ENCODE measurements at places on chromosomes 2 and 18.

- DNase-seq, result no peak
Measured at GRCh38 chr2:25585189-25585588, 88.2 kb downstream of the DTNB start.

DNA sequence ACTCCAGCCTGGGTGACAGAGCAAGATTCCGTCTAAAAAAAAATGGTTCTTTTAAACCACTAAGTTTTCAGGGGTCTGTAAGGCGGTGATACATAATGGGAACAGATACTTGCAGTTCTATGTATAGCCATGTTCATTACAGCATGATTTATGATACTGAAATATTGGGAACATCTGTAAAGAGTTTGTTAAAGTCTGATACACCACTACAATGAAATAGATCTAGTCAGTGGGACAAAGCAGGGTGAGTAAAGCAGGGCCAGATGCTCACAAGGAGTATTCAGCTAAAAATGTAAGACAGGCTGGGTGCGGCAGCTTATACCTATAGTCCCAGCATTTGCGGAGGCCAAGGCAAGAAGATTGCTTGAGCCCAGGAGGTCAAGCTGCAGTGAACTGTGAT lies 6.2 kb upstream of the ING5 start:
- DNase-seq, result no peak

DNA sequence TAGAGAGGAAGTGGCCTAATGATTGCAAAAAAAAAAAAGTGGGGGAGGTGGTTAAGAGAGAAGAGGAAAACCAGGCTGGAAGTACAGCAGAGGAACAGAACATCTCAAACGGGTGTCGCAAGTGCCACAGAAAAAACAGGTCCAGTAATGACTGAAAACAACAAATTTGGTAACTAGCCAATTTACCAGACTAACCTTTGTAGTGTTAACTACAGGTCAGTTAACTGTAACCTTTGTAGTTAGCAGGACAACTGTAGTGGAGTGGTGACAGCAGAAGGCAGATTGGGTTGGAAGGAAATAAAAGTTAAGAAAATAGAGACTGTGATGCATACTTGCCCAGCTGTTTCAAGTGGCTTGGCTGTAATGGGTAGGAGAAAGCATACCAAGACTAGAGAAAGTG lies 91.4 kb upstream of the CHST9 start:
- no peak for DNase-seq

- no peak for DNase-seq
Measured at GRCh38 chr2:147916723-147917122, 71.9 kb downstream of the ACVR2A start.

DNA sequence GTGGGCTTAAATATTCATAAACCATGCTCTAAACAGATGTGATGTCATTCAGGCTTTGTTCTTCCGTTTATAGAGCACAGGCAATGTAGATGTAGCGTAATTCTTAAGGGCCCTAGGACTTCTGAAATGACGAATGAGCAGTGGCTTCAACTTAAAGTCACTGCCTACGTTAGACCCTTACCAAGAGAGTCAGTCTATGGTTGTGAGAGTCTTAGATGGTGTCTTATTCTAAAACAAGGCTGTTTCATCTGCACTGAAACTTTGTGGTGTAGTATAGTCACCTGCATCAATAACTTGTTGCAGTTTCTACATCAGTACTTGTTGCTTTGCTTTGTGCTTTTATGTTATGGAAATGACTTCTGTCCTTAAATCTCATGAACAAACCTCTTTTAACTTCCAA lies 56.0 kb downstream of the PIK3C3 start:
- DNase-seq, result no peak

- DNase-seq, result no peak
Measured at GRCh38 chr2:21449881-21450280, 326.1 kb downstream of the TDRD15 start.

DNA sequence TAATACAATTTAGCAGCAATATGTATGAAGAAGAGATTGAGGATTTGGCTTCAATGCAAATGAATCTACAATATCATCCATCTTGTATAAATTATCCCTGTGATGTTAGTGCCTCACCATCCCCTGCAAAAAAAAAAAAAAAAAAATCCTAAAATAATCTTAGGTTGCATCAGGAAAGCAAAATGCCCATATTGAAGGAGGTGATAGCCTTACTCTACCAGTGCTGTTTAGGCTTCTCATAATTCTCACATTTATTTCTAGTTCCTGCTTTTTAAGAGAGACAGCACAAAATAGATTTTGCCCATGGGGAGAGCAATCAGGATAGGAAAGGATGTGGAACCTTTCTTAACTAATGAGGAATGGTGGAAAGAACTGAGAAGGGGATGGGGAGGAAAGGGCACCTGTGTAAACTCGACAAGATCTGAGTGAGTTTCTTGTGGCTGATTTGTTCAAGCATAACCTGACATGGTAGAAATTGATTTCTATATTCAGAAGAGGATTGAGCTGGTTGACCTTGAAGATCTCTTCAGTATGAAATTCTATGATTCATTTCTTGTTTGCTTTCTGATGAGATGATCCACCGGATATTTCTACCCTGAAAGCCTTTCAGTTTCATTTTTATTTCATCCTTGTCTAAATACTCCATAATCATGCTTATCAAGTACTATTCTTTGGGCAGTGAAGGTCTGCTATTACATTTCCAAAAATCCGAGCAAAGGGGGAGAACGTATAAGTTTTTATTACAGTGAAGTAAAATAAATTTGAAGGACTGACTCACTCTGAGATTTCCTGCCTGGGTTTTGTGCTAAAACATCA lies 391.2 kb downstream of the PTPRM start:
- no peak for DNase-seq

DNA sequence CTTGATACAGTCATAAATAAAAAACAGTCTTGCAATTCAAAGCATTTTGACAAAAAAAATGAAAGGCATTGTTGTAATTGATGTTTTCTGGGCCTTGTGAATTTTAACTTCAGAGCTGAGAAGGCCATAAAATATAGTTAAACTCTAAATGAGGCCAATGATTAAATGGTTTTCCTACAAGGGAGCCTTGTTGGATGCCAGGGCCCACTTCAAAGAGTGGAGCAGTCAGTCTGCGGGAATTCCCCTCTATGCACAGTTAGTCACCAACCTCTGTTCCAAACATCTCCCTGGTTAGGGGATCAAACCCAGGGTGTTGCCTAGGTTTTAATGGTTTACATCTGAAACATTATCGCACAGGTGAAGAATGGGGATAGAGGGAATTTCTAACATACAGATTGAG lies 143.4 kb downstream of the NCKAP5 start:
- DNase-seq, result no peak

GRCh38 chr18:43680096-43680495 lies 402.8 kb upstream of the SYT4 start:
- DNase-seq, result peak; percentile 63

GRCh38 chr2:101396316-101396717 lies 9.0 kb upstream of the CREG2 start:
- peak; percentile 43 for DNase-seq

DNA sequence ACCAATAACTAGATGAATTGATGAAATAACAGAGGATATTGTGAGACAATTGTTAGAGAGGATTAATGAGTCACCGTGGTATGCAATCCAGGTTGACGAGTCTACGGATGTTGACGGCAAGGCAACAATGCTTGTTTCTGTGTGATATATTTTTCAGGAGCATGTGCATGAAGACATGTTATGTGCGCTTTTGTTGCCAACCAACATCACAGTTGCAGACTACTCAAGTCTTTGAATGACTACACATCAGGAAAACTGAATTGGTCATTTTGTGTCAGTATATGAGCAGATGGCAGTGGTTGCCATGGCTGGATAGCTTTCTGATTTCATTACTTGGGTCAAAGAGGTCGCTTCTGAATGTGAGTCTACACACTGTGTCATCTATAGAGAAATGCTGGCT lies 96.8 kb upstream of the CRACDL start:
- no peak for DNase-seq

- no peak for DNase-seq
Measured at GRCh38 chr18:22230471-22230945, 61.1 kb downstream of the GATA6 start.

DNA sequence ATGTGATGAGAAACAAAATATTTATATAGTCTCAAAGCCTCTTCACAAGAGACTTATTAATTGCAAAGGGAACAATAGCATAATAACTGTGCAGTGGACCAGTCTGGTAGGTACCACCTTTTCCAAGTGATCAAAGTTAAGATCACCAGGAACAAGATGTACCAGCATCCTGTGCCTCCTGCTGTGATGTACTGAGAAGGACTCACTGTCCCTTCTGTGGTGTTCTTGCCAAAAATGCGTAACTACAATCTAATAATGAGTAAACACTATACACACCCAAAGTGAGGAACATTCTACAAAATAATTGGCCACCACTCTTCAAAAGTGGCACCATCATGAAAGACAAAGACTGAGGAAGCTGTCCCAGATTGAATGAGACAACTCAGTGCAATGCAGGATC lies 14.5 kb downstream of the GNLY start:
- DNase-seq, result no peak

DNA sequence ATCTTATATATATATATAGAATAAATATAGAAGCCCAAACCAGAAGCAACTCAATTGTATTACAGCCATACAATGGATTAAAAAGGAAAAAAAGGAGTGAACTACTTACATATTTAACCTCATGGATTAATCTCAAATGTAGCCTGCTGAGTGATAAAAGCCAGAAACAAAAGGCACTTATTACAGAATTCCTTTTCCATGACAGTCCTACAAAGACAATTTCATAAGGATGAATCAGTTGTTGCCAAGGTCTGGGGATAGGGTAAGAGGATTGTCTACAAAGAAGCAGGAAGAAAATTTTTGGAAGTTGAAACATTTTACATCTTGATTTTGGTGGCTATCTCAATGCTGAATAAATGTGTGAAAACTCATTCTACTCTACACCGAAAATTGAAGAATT lies 103.9 kb upstream of the DCC start:
- no peak for DNase-seq

- DNase-seq, result no peak
Measured at GRCh38 chr2:68837861-68838341, 33.3 kb downstream of the BMP10 start.

DNA sequence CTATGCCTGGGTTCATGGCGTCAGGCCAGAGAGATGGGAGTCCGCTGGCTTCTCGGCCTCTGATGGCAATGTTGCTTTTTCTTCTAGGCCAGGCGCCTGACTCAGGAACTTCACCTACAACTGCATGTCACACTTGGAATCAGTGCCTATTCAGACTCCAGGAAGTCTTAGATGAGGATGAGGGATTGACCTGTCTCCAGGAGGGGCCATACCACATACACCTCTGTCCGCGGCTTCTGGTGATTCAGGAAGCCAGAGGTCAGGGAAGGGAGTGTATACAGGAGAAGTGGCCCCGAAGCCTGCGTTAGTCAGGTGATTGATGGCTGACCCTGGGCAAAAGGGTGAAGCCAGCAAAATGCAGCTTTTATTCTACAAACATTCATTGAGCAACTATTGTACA lies 109.1 kb upstream of the RMDN2 start:
- DNase-seq, result no peak

DNA sequence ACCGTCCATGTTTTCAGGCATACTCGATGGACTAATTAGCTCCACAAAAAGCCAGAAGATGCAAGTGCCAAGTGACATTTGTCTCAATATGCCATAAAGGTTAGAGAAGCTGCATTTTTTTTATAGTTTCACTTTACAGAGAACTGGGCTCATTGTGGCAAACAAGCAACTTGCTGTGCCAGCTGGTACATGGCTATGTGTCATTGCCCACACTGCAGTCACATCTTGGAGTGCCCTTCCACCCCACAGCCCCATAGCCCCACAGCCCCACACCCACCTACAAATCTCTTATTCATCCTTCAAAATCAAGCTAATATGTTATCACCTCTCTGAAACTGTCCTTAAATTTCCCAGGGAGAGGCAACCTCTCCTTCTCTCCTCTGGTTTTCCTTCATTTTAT lies 451.9 kb downstream of the ARHGAP15 start:
- DNase-seq, result no peak

DNA sequence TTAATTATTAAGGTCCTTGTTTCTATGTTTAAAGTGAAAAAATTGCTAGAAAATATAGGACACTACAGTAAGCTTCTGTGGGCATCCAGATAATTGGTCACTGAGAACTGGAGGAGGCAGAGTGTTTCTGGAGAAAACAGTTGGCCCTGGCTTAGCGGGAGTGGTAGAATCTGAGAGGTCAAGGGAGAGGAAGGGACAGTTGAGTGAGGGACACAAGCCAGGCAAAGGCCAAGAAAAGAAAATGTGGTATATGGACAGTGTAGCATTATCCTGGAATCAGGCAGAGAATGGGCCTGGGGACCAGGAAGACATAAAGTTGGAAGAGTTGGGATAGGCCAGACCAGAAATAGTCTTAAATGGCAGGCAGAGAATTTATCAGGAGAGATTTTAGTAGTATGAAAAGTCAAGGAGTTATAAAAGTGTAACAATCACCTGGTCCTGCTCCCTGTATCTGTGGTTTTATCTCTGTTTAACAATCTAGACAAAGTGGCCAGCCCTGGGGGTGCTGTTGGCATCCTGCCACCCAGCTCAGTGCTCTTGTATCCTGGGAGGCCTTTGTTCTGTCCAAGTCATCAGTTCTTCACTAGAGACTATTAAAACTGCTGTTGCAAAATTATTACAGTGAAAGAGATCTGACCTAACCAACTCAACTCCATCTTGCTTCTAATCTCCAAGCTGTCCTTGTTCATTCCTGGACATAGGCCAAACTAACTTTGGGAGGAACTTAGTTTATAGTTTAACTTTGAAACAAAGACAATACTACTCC lies 15.4 kb upstream of the MSGN1 start:
- DNase-seq, result no peak

GRCh38 chr2:80252294-80252986 lies 52.1 kb downstream of the LRRTM1 start:
- no peak for DNase-seq

DNA sequence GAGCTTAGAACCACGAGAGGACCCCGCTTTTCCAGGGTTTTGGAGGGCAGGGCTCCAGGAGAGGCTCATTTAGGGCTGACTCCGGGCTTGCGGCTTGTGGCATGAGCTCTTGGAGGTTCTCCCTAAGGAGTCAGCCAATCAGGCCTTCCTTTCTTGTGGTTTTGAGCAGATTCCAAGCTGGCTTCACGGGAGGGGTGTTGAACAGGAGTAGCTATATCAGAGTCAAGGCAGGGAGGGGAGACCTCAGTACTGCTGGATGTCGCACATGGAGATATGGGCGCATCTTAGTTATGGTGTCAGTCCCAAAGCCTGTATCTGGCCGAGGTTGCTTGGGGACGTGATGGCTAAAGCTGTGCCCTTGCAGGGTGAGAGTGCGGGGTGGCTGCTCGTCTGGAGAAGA lies 98.6 kb downstream of the AGAP1 start:
- DNase-seq, result no peak

- no peak for DNase-seq
Measured at GRCh38 chr2:121049131-121049530, 235.9 kb downstream of the TFCP2L1 start.

- DNase-seq, result no peak
Measured at GRCh38 chr2:130755256-130756052, at the start of gene AMER3. Gene AMER3 (plus strand): TSS chr2:130755540. CDS start chr2:130762073, 6,533 bp downstream.

- DNase-seq, result peak; percentile 61
Measured at GRCh38 chr2:9251154-9252001, 44.8 kb downstream of the ASAP2 start.

GRCh38 chr2:96397756-96398530 lies 62.4 kb downstream of the NCAPH start:
- no peak for DNase-seq
